Esophagus (tissue), 2 donors: ENCODE measurements at places on chromosomes 6 and 20. TPM values are rescaled to one million over a fixed set of nuclear protein-coding genes. Genes with fewer than 3 reads are reported as not detected.

CNR1 gene
- polyA plus RNA-seq: 0.77 TPM

ZC3H12D gene
- 0.29 TPM for polyA plus RNA-seq

SLC22A23 gene
- polyA plus RNA-seq: 15.4 TPM

CAP2 gene
- 5.7 TPM for polyA plus RNA-seq

BACH2 gene
- polyA plus RNA-seq: 0.26 TPM

VSX1 gene
- polyA plus RNA-seq: not detected

RNF144B gene
- polyA plus RNA-seq: 6.5 TPM

AVP gene
- polyA plus RNA-seq: not detected

LTA gene
- 0.10 TPM for polyA plus RNA-seq

PDYN gene
- not detected for polyA plus RNA-seq

PNPLA1 gene
- 0.02 TPM for polyA plus RNA-seq

CDH4 gene
- polyA plus RNA-seq: 0.02 TPM

TUBB2B gene
- polyA plus RNA-seq: 8.4 TPM

TRIM31 gene
- polyA plus RNA-seq: 0.11 TPM

IL20RA gene
- polyA plus RNA-seq: 5.2 TPM

LIME1 gene
- polyA plus RNA-seq: 24.5 TPM

PROKR2 gene
- polyA plus RNA-seq: not detected

THBD gene
- 29.7 TPM for polyA plus RNA-seq

NRSN1 gene
- not detected for polyA plus RNA-seq

SOX12 gene
- 2.4 TPM for polyA plus RNA-seq

SLC17A2 gene
- polyA plus RNA-seq: not detected

MDC1 gene
- 8.1 TPM for polyA plus RNA-seq

BANF2 gene
- polyA plus RNA-seq: not detected

C20orf204 gene
- polyA plus RNA-seq: 0.38 TPM

TTLL9 gene
- 0.12 TPM for polyA plus RNA-seq

CST2 gene
- polyA plus RNA-seq: 0.15 TPM

SAMD5 gene
- polyA plus RNA-seq: 7.4 TPM
